ENCODE measurements at places on chromosomes 1 and 21.
A peak's percentile ranks its signal among the peaks of the same experiment; 100 is the strongest.

- DNase-seq: no peak
These were observed 240.3 kb upstream of the RAB4A start for GRCh38 chr1:229030630-229031029.

GRCh38 chr1:181133441-181133951 is 45.0 kb downstream of the IER5 start:
- DNase-seq: no peak

GRCh38 chr21:44820851-44821250 is 3.0 kb upstream of the SUMO3 start:
- no peak for DNase-seq

- DNase-seq: no peak
These were observed 2.4 kb downstream of the GABRD start for GRCh38 chr1:2021550-2021949.

- no peak for DNase-seq
These were observed 12.1 kb downstream of the TTC34 start for GRCh38 chr1:2789164-2789985.

DNA sequence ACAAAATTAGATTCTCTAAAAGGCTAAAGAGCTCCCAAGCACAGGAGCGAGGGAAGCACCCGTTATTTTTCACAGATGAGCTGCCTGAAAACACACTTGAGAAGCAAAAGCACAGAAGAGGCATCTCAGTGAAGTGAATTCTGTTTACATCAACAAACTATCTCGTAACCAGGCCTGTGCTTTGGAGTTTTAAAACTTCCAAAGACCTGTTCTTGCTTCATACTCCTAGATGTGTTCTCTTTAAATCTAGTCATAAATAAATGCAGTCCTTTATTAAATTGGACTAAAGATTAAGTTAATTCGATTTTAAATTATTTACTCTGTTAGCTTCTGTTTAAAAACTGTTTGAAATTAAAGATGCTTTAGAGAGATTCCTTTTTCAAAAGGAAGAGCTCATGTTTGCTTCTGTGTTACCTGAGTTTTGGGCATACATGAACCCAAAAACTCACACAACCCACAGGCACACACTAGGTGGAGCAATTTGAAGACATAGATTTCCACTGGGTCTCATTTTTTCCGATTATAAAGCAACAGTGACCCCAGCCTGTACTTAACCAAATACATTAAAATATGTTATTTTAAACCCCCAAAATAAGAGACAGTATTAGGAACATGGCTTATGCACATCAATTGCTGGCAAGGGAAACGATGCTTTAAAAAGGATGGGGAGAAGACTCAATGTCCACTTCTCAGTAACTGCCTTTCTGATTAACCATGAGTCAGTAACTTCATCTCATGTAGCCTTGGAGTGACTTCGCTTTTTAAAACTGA is 648.2 kb downstream of the SMYD3 start:
- DNase-seq: no peak

- no peak for DNase-seq
These were observed 189.4 kb downstream of the NEK7 start for GRCh38 chr1:198346178-198346577.

GRCh38 chr1:89547563-89548116 is 23.0 kb downstream of the LRRC8B start:
- DNase-seq: no peak

DNA sequence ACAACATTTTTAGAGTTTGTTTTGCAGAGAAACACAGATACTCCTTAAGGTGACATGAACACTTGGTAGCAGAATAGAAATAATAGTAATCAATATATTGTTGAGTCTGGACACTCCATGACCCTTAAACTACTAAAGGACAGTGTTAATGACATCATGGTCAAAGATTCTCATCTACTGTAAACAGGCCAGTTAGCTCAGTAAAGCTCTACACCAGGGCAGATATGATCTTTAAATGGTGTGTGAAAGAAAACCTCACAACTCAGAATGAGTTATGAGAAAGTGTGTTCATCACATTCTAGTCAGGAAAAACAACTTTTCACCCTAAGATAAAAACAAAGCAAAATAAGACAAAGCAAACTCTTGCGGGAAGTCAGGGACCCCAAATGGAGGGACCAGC is 58.1 kb upstream of the ADAMTS5 start:
- no peak for DNase-seq

DNA sequence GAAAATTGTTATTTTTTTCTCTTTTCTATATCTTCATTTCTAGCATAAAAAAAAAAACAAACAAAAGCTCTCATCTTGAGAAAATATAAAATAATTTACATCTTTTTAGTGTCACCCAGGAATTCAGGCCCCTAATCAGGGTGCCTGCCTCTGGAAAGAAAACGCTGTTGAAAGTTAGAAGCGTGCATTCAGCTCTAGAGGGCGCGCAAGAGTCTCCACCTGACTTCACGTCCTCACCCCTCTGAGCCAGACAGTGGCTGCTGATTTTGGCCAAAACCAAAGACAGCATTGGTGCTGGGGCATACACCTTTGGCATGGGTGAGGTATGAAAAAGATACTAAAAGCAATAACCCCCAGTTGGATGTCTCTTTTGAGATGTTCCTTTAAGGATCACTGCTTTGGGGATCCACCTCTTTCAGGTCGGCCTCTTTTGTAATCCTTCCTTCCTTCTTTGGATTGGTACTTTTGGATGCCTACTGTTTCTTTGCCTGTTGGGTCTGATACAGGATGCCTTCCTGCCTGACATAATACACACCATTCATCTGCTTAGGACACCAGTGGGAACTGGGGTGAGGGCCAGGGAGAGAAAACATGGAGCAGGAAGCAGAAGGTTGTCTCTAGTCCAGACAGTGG is 77.6 kb upstream of the CHRM3 start:
- DNase-seq: peak; percentile 3

- DNase-seq: no peak
These were observed 58.9 kb upstream of the LAPTM5 start for GRCh38 chr1:30816211-30817076.

DNA sequence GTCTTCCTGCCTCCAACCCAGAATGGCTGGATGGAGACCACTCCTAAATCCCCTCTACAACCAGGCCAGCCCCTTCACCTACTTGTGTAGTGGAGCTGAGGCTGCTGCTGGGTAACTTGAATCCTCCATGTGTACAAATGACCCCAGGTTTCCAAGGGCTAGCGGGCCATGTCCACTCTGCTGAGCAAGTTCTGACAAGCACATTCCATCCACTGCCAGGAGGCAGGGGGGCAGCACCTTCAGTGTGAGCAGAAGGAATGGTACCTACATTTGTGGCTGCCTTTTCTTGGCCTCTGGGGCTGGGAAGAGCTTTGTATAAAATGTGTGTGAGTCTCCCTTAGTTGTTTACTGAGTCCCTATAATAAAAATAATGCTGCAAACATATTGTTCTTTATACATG is 14.5 kb downstream of the KIAA0040 start:
- DNase-seq: no peak

- no peak for DNase-seq
These were observed 39.1 kb upstream of the ECE1 start for GRCh38 chr1:21329209-21329844.

- no peak for DNase-seq
These were observed 50.8 kb downstream of the CAPN9 start for GRCh38 chr1:230797942-230798365.

DNA sequence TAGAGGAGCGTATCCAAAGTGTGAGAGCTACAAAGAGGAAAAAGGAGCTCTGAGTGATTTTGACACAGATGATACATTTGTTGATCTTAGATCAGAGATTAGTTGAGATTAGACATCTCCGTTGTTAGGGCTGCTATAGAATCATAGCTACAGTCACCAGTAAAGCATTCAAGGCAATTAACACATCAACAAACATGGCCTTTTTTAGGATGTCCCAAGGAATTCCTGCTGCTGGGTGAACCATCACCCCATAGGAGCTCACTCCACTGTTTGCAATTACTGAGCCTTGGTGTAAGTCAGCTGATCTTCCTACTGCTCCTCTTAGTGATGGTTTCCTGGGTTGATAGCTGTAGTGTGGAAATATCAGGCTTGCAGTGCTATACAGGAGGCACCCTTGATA is 6.7 kb upstream of the RSRP1 start:
- DNase-seq: no peak

DNA sequence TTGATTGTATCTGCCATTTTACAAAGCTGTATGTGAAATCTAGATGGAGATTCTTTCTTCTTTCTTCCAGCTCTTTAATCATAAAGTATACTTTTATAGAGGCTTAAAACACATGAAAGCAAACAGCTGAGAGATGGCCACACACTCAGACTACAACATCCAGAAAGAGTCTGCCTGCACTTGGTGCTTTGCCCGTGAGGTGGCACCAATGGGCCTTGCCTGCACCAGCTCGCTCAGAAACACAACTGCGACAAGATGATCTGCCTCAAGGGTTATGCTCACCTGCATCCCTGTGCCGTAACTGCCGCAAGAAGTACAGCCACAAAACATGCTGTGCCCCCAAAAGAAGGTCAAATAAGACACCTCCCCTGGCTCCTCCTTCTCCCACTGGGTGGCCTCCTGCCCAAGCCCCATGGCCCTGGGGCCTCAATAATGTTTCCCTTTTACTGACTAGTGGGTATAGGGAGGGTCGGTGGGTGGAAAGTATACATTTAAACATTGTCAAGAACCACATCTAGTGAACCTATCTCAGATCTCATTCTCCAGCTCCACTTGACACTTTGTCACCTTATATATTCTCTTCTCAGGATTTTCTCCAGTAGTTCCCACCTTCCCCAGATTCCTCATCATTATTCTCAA is 66.7 kb upstream of the ANGPTL3 start:
- DNase-seq: no peak

- DNase-seq: peak; percentile 73
These were observed 22.7 kb downstream of the LRRC8D start for GRCh38 chr1:89843273-89844130.

DNA sequence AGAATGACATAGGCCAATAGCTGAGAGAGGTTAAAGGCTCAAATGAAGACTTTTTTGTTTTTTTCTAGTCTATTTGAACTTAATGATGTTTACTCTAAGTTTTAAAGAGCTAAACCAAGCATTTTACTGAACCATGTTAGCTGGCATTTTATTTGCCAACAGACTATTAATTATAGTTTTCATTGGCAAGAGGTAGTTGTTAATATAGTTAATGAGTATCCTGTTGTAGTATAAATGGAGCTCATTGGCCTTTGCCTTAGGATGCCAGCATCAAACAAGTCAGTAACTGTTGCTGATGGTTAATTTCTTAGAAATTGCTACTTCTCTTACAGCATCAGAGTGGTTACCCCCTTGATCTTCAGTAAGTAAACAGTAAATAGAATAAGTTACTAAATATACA is 339.0 kb upstream of the B3GALT2 start:
- no peak for DNase-seq

GRCh38 chr1:197799271-197799670 is 24.0 kb upstream of the DENND1B start:
- DNase-seq: no peak

GRCh38 chr1:111961773-111962565 is 27.5 kb downstream of the KCND3 start:
- no peak for DNase-seq

DNA sequence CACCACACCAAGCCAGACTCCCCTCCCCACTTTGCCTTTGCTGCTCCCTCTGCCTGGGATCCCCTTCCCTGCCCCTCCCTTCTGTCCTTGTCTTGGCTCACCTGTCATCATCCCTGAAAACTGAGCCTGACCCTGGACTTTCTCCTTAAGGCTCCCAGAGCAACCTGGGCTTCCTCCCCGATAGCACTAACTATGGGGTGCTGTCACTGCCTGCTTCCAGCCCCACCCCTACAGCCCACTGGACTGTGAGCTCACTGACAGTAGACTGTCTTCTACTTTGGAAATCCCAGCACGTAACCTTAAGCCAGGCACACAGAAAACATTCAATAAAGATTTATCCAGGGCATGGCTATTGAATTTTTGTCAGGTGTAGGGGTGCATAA is 9.5 kb upstream of the CSF1 start:
- DNase-seq: no peak

GRCh38 chr1:178220094-178220493 is 126.2 kb downstream of the RASAL2 start:
- DNase-seq: no peak

GRCh38 chr1:200837931-200838571 is 34.7 kb upstream of the GPR25 start:
- DNase-seq: no peak

DNA sequence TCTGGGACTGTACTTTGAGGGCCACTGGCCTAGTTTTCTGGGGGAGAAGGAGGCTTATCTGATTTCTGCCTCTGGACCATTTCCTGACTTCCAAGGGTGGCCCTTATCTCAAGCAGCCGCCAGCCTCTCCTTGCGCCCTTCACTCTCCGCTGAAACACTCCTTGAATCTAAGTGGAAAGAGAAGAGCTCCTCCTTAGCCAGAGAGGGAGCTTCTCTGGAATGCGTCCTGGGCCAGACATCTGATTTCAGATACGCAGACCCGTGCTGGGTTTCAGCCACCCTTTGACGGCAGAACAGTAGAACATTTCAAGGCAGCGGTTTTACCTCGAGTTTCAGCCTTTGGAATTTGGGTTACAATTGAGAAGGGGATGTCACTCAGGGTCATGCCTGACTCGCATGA is 308.0 kb downstream of the CAMTA1 start:
- no peak for DNase-seq

- DNase-seq: no peak
These were observed 2.8 kb upstream of the CD1C start for GRCh38 chr1:158286941-158287346.

GRCh38 chr1:39086865-39087409 is 60.8 kb downstream of the NDUFS5 start:
- DNase-seq: no peak

DNA sequence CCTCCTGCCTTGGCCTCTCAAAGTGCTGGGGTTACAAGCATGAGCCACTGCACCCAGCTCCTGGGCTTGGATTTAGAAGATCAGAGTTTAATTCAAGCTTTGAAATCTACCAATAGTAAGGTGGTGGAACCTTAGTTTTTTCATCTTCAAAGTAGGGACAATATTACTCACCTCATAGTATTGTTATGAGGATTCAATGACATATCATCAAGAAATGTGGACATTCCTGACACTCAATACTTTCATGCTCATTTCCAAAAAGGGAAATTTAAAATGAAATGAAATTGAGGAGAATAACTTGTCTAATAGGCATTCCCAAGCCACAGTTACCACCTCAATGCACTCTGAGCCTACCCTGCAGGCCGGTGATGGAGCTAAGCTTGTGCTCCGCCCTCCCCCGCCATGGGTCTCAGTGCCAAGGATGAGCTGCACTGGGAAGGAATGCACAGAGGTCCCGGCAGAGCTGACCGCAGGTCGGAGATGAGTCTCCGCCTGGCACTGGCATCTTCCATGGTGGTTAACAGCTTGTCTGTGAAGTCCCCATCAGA is 56.5 kb upstream of the BCAR3 start:
- no peak for DNase-seq

- no peak for DNase-seq
These were observed 24.3 kb upstream of the IFNAR2 start for GRCh38 chr21:33205476-33205875.

GRCh38 chr1:206809504-206810084 is 37.3 kb upstream of the IL10 start:
- no peak for DNase-seq

- no peak for DNase-seq
These were observed 11.3 kb upstream of the RAB29 start for GRCh38 chr1:205786601-205787000.

Data from stimulated activated CD8-positive, alpha-beta memory T cell treated with anti-CD3 and anti-CD28 coated beads, Interleukin-2, amount 100 ng/mL, for 48 hours (primary cell).